ENCODE measurements at places on chromosomes 6 and 20.

DNA sequence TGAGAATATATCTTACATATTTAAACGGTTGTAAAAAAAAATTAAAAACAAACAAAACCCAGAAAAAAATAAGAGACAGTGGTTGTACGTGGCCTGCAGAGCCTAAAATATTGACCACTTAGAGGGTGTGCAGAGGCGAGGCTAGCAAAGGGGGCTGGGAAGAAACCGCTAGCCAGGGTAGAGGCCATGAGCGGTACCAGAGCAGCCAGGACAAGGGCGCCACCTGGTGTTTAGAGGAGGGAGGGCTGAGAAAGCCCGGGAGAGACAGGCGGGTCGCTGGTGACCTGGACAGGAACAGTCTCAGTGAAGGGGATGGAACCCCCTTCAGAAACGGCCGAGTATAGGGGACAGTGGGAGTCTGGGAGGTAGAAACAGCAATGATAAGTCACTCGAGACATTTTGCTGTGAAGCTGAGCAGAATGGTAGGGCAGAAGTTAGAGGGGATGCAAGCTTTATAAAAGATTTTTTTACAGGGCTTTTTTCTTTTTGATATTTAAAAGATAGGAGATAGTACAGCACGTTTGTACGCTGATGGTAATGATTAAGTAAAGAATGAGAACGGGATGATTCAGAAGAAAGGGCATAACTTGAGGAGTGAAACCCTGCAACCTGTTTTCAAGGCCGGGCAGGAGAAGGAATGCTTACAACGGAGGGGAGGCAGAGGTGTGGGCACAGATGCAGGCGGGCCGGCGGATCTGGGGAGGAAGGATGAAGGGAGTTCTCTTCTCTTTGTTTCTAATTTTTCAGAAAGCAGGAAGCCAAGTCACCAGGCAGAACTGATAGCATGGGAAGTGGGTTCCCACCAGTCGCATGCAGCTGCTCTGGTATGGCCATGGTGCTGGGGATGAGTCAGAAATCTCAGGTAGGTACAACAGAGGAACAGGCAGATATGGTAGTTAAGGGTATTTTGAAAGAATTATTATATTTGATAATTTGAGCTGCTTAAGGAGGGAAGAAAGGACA is 76.2 kb downstream of the FAM229B start:
- DNase-seq, result peak; percentile 90

GRCh38 chr20:7505835-7506221 is 434.4 kb downstream of the HAO1 start:
- no peak for DNase-seq

DNA sequence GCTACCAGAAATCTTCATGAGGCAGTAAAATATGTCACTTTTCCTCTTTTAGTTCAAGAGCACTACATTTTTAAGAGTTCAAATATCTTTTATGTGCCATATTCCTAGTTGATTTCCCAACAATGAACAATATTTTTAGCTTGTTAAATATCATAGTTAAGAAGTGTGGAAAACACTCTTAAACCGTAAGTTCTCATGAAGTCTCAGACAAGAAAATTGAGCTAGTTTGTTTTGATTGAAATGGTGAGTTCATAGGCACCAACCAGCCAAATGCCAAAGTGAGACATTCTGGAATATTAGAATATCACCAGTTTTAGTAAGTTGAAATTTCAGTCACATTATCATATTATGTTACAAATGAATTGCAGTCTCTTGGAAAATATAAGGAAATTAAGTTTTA is 277.2 kb upstream of the HSF2 start:
- DNase-seq, result no peak

GRCh38 chr6:108920751-108921150 is 72.5 kb downstream of the ARMC2 start:
- no peak for DNase-seq

GRCh38 chr6:1658212-1659005 is 48.7 kb downstream of the FOXC1 start:
- DNase-seq, result no peak

DNA sequence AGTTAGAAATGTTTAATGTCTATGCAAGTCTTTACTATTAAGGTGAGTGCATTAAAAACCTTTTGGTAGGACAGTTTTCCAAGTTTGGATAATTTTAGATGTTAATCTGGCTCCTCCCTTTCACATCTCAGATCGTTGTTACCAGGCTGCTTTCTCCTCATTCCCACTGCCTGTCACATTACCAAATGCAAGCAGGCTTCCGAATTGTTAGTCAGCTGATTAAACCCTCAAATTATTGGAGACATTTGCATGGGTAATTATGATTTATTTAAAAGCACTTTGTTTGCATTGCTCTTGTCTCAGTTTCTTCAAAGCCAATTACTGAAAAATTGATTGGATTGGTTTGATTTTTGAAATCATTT is 816.5 kb downstream of the KIF16B start:
- DNase-seq, result no peak

- DNase-seq, result no peak
Observed at GRCh38 chr20:47682916-47683315, 102.4 kb downstream of the SULF2 start.

DNA sequence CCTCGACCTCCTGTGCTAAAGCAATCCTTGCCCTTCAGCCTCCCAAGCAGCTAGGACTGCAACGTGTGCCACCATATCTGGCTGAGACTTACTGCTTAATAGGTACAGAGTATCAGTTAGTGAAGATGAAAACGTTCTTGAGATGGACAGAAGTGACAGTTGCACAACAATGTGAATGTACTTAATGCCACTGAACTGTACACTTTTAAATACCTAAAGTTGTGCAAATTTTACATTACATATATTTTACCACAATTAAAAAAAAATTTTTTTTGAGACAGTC is 25.9 kb downstream of the NUDT3 start:
- DNase-seq, result no peak

- DNase-seq, result no peak
Observed at GRCh38 chr20:46408281-46408731, 1.9 kb upstream of the ELMO2 start.

GRCh38 chr6:148274809-148275208 is 67.8 kb upstream of the SASH1 start:
- DNase-seq, result no peak

- DNase-seq, result no peak
Observed at GRCh38 chr20:19492687-19493336, 265.2 kb upstream of the RIN2 start.

- no peak for DNase-seq
Observed at GRCh38 chr6:15862810-15863209, 200.0 kb upstream of the DTNBP1 start.

DNA sequence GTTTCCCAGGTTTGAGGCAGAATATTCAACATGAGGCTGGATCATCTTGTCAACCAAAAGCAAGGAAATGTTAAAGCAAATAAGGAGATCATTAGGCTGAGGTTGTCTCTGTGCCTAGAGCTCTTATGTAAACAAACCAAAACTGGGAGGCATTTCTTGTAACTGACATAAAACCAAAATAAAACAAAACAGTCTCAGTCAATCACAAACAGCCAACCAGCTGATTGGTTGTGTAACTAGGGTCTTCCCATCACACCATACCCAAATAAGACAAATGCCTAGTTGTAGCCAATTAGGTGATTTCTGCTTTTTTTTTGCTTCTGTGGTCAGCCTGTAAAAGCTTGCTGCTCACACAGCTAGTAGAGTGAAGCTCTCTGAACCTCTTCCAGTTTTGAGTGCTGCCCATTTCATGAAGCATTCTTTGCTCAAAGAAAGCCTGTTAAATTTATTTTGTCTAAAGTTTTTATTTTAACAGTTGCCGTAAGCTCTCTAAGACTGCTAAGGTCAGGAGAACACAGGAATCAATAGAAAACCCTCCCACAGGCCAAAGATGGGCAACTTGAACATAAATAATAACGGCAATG is 8.9 kb upstream of the FITM2 start:
- no peak for DNase-seq

DNA sequence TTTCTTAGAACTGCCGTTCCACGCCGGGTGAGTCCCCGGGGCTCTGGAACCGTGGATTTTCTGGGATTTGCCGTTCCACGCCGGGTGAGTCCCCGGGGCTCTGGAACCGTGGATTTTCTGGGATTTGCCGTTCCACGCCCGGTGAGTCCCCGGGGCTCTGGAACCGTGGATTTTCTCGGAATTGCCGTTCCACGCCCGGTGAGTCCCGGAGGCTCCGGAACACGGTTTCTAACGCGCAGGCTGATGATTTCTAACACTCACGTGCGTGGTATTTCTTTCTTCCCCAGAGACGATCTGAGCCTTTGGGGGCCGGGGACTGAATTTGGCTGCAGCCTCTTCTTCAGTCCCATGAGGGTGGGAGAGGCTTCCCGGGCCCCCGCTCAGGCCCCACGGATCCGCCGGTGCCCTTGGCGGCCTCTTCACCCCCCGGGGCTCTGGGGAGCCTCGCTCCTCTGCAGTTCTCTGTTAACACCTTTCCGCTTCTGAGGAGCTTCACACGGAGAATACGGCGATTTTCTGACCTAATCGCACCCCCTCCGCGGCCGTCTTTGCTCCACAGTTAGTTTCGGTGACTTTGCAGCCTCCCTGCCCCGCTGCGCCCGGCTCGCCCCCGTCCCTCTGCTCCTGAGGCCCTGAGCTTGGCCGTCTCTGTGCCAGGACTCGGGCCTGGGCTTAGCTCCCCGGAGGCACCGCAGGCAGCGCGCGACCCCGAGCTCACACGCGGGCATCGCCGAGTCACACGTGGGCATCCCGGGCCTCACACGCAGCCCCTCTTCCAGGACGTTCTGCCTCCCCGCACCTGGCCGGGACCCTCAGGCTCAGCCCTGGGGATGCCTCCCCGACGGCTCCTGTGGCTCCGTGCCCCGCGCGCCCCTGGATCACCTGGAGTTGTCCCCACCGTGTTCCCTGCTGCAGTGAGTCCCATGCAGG is 7.2 kb upstream of the KIF25 start:
- DNase-seq, result no peak

DNA sequence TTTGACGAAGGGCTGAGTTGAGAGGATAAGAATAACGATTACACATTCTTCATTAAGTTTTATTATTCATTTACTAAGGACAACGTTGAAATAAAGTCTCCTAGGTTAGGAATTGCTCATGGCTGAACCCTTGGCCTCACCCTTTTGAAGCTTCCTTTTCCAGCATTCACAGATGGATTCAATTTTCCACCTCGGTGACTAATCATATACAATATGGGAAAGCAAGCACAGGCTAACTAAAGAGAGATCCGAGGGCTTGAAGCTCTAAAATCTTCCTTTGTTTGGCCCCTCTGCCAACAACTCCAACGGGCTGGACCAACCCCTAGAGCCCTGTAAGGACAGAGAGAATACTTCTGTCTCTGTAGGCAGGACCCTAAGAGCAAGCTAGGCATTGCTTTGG is 159.5 kb downstream of the SOD2 start:
- DNase-seq, result no peak

GRCh38 chr6:12961761-12962160 is 245.2 kb downstream of the PHACTR1 start:
- DNase-seq, result no peak

DNA sequence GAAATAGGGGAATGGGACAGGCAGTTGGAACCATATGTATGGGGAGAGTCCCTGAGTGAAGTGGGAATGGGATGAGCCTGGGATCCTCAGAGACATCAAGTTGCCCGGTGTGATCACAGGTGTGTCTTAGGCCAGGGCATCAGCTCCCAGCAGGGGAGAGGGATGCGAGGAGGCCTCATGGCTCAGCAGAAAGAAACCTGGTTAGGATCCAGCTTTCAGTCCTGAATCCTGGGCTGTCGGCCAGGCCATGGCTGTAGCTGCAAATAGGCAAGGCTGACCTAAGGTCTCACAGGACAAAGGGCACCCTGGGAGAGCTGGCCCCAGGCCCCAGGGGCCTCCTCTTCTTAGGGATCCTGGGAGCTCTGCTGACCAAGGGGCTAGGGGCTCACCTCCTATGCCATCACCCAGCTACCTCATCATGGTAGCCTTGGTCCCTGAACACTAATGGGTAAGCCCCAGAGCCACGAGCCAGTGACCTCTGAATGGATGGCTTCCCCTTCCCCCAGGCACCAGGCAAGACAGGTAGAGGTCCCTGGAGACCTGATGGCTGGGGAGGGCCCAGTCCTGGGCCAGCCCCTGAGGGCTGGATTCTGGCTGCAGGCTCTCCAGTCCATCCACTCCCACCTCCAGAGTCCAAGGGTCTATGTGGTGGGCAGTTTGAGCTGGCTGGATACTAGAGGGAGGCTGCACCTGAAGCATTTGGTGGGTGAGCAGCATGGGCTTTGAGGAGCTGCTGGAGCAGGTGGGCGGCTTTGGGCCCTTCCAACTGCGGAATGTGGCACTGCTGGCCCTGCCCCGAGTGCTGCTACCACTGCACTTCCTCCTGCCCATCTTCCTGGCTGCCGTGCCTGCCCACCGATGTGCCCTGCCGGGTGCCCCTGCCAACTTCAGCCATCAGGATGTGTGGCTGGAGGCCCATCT is at the start of gene SLC22A7:
Gene SLC22A7, plus strand, starts transcription at position 617 of the 921 bp plus-strand sequence. Its CDS starts 99 bp downstream, at position 716.
- no peak for DNase-seq

GRCh38 chr20:43925801-43926200 is 11.1 kb downstream of the TOX2 start:
- no peak for DNase-seq

DNA sequence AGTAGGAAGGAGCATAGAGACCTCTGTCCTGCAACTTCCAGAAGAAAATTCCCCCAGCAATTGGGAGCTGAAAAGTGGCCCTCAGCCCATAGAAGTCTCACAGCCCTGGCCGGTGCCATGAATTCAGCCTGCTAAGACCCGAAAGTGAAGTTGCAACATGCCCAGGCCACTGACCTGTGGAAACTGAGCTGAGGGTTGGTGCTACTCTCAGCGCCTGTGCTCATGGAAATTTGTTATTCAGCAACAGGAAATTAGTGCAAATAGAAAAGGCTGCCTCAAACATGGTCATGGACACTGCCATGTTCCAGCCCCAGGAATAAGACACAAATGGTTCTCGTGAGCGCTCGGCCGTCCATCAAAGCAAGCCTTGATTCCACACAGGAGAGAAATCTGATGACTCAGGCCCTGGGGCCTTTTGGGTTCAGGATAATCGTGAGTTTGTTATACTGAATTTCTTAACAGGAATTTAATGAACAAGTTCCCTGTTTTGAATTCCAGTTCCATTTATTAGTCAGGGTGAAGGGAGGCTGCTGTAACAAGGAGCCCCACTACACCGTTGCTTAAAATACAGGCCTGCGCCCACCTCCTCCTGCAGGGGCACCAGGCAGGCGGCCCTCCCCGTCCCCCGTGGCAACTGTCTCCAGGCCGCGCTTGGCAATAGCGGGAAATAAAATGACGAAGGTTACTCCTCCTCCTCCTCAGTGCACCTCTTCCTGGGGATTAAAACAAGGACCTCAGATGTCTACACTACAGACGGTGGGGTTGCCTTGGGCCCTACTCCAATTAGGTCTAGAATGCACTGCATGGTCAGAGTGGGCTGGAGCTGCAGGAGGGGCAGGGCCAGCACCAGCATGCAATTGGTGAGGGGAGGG is 152.9 kb downstream of the ERMARD start:
- no peak for DNase-seq

DNA sequence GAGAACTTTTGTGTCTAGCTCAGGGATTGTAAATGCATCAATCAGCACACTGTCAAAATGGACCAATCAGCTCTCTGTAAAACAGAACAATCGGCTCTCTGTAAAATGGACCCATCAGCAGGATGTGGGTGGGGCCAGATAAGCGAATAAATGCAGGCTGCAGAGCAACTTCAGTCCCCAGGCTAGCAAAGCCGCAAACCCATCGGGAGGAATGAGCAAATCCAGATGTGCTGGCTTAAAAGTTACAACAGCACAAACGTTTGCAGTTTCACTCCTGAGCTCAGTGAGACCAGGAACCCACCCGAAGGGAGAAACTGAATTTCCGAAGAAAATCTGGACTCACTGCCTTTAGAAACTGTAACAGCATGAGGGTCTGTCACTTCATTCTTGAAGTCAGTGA is 21.9 kb upstream of the MBOAT1 start:
- DNase-seq, result no peak

- DNase-seq, result no peak
Observed at GRCh38 chr6:167152862-167153261, 4.9 kb downstream of the GPR31 start.
